Eye (tissue), 1 donor: ENCODE measurements at places on chromosomes 1 and 21.

DNA sequence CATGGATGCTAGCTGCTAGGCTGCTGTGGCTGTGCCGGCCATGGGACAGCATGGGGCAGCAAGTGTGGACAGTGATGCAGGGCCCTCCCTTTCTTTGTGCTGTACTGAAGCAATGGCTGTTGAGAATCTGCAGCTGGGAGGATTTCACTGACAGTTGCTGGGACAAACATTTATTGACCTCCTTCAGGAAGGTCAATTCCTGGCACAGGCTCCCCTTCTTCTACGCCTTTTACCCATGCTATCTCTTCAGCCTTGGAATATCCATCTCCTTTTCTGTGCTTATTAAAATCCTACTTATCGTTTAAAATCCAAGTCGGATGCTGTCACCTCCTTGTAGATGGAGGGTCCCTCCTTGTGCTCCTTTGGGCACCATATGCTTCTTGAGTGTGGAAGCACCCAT is 213.1 kb upstream of the USP24 start:
- no peak for DNase-seq

DNA sequence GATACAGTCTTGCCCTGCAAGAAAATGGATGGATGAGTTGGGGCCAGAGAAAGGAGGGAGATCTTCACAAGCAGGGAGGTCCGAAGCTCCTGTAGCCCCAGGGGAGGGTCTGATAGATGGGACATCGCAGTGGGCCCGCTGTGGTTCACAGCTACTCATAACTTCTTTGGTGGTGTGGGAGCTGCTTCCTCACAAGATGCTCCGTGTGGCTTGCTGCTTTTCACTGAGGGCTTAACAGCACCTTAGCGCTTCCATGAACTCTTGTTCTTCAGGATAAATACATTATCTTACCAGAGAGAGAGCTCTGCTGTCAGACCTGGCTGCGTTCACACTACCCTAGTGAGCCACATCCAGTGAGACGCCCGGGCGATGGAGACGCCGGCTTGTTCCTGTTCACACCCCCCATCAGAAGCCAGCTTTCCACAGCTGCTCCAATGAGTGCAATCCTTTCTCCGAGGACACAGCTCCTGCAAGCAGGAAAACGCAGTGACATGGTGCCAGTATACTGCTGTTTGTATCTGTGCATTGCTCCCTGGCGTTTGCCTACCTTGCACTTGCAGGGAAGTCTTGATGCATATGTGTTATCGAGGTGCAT is 599.8 kb downstream of the AJAP1 start:
- DNase-seq = no peak

GRCh38 chr1:212364985-212365384 is 49.7 kb downstream of the PACC1 start:
- DNase-seq = no peak

- DNase-seq = no peak
Measured at GRCh38 chr1:231216498-231216897, 24.5 kb upstream of the GNPAT start.

- no peak for DNase-seq
Measured at GRCh38 chr1:166844791-166845190, 5.5 kb downstream of the POGK start.

- DNase-seq = no peak
Measured at GRCh38 chr1:198680174-198680875, 41.5 kb downstream of the PTPRC start.
